Stimulated activated naive CD4-positive, alpha-beta T cell (primary cell): ENCODE measurements at places on chromosomes 1 and 21.

GRCh38 chr1:238177351-238177750, 286.6 kb upstream of the ZP4 start:
- DNase-seq = no peak

DNA sequence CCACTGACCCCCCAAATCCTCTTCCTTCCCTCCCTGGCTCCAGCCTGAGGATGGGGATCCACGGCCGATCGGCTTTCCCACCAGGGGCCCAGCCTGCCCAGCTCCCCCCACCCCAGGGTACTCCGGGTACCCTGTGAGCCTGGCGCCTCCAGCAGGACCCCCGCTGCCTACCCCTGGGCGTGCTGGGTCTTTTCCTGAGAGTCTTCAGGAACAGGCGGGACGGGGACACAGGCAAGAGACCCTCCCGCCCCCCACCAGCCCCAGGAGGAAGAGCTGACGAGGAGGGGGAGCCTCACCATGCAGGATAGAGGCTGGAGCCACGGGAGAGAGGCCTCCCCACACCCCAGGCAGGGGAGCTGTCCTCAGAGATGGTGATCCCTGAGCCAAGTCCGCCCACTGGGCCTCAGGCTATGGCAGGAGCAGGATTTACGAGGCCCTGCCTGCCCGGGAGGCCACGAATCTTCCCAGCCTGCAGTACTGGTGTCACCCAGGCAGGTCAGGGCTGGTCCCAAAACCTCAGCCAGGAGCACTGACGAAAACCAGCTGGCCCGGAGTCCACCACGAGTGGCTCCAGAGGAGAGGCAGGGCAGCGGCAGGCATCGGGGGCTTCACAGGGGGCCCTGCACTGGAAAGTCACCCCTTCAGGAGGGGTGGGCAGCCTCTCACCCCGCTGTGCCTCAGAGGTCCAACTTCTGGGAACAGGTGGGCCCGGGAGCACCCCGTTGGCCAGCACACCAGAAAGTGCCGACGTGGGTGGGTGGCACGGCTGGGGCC, 58.0 kb downstream of the MEGF6 start:
- DNase-seq = no peak

- DNase-seq = no peak
Observed at GRCh38 chr21:16841975-16842695, 670.7 kb upstream of the CXADR start.

DNA sequence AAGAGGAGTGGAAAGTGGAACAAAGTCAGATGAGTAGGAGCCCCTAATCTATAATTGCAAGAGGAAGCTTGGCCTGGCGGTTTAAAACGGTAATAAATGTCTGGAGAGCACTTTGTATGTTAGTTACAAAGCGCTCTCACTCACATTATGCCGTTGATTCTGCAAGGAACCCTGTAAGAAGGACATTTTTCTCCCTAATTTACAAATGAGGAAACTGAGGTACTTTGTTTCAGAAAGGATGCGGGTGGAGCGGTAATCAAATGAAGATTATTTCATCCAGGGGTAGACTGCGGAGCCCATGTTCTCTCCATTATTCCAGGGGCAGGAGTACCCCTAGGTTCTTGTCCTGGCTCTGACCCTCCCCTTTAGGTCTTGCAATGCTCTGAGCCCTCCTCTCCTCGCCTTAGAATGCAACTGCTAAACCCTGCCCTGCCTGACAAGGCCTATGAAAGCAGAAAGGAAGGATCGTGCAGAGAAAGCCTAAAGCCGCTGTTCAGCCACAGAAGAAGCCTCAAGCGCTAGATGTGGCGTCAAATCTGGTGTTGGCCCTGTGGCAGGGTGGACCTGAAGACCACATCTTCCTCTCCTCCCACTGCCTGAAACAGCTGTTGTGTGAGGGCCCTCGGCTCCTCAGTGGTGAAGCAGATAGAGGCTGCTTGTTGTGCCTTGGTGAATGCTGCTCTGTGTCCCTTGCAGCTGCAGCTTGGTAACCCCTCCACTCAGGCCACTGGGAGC, 588 bp upstream of the PACC1 start:
- DNase-seq = no peak
